ENCODE measurements at places on chromosomes 4 and X.

DNA sequence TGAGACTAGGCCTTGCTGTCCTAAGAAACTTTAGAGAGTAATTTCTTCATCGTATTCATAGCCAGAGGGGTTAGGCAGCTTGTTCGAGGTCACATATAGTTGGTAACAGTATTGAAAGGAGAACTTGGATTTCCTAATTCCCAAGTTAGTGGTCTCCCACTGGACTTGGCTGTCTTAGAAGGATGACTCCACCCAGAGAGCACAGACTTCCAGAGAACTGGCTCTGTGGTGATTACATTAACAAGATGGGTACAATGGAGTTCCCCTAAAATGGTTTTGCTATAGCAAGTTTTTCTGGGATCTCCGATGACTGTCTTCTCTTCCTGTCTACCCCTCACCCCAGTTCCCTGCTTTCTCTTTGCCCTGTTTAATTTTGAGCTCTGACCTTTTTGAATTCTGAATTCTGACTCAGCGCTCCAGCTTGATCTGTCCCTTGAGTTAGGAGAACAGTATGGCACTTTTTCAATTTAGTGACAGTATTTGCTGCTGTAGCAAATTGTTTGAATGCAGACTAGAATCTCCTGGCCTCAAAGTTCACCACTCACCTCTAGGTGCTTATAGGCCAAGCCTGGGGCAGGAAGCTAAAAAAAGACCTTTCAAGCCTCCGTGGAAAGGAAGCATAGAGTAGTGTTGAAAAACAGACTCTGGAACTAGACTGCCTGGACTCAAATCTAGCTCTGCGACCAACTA, 6.9 kb downstream of the MSN start:
- DNase-seq: no peak

- DNase-seq: no peak
Observed at GRCh38 chrX:12824944-12825343, 33.7 kb downstream of the PRPS2 start.

GRCh38 chr4:119652998-119653397, 24.4 kb upstream of the PDE5A start:
- DNase-seq: no peak

- no peak for DNase-seq
Observed at GRCh38 chr4:98210281-98210680, 50.9 kb upstream of the RAP1GDS1 start.

DNA sequence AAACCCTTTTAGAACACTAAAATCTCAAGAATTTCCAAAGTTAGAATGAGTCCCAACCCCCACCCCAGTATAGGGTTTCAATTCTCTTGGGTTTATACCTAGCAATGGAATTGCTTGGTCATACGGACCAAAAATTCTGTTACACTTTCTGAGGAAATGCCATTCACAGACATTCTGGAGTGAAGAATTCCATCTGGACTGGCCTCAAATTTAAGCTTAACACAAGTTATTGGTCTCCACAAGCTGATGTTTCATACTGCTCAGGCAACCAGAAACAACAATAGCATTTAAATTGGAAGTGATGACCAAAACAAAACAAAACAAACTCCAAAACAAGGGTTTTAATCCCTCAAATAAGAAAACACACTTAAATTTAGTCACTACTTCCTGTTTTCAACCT, 51.1 kb downstream of the GPC4 start:
- DNase-seq: no peak

GRCh38 chr4:54863571-54864255, 206.0 kb downstream of the KIT start:
- no peak for DNase-seq

- DNase-seq: no peak
Observed at GRCh38 chr4:78296261-78296660, 239.1 kb downstream of the FRAS1 start.

GRCh38 chr4:20805716-20806115, 105.5 kb downstream of the PACRGL start:
- no peak for DNase-seq

DNA sequence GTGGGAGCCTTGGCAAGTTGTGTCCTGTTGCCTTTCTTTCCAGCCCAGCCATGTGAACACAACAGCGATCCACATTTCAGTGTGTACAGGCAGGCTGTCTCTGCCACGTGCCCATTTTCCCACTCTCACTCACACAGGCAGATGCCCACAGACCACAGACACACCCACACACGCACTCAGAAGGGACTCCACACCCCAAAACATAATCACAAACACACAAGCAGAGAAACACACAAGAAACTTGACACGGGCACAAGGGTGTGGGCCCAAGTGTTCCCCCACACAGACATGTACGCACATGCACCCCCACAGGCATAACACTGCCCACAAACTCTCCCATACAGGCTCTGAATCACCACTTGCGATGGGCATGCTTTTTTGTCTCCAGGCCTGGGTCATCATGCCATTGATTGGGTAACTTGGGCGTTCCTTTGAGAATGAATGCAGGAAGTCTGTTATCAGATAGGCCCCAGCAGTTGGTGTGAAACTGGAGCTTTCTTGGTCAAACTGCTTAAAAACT, 84.3 kb downstream of the NBDY start:
- peak; percentile 53 for DNase-seq

DNA sequence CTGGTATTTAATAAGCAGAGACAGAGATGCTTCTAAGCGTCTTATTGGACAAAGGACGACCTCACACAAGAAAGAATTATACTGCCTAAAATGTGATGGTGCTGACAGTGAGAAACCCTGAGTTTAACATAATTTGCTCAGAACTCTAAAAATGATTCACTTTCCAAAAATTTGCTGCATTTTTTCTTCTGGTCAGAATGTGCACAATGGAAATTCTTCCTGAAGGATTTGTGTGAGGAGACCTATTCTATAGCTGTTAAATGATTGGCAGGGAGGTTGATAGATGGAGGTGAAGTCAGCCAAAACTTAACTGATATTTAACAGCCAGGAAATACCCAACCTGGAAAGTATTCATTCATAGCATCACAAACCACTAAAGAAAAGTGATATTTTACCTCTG, 1.7 kb downstream of the MAGEC3 start:
- DNase-seq: no peak

- no peak for DNase-seq
Observed at GRCh38 chr4:103365285-103365684, 167.1 kb upstream of the CENPE start.

DNA sequence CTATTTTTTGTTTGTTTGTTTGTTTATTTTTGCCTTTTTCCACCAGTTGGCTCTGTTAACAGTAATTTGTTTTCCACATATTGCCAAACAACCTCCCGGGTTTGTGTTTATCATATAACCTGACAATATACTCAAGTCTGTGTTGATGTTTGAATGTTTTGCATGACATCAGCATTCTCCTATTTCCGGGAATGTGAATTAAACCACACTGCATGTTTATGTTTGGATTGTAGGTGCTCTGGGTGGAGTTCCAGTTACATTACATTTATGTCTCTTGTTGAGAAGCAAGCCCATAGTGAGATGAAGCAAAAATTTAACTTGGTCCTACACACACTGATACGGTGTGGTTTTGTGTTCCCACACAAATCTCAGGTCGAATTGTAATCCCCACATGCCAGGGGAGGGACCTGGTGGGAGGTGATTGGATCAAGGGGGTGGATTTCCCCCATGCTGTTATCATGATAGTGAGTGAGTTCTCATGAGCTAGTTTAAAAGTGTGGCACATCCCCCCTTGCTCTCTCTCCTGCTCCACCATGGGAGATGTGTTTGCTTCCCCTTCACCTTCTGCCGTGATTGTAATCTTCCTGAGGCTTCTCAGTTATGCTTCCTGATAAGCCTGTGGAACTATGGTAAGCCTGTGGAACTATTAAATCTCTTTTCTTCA, 54.4 kb upstream of the CLNK start:
- no peak for DNase-seq

GRCh38 chrX:7047951-7048350, 99.6 kb upstream of the STS start:
- no peak for DNase-seq

DNA sequence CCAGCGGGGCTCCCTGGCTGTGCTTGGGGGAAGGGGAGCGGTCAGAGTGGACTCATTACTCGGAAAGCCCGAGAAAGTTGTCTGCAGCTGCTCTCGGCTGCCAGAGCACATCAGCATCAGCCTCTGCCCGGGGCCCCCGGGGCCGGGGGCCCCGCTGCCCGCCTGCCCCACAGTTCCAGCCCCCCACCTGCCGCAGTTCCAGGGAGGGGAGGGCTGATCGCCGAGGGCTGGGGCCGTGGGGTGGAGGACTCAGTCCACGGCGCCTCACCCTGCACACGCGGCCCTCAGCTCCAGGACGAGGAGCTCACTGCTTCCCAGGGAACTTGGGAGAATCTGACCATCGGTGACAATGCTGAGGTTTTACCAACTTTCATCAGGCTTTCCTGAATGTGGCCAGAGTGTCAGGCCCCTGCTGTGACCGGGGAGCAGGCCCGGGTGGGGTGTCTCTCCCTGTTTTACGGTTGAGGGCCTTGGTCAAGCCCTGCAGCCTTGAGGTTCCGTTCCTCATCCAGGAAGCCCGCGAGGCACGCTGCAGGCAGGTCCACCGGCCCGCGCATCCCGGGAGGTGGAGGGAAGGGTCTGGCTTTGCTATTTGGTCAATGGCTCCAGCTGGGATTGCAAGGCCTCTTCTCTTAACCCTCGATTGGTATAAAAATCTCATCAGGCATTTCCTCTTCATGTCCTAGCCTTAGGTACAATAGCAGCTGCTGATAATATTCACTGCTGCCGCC, 57.2 kb downstream of the CPZ start:
- no peak for DNase-seq

All from activated naive CD4-positive, alpha-beta T cell treated with Interleukin-2 at 50 U/mL for 16 hours (primary cell).